ENCODE measurements at places on chromosomes 13 and 19.

DNA sequence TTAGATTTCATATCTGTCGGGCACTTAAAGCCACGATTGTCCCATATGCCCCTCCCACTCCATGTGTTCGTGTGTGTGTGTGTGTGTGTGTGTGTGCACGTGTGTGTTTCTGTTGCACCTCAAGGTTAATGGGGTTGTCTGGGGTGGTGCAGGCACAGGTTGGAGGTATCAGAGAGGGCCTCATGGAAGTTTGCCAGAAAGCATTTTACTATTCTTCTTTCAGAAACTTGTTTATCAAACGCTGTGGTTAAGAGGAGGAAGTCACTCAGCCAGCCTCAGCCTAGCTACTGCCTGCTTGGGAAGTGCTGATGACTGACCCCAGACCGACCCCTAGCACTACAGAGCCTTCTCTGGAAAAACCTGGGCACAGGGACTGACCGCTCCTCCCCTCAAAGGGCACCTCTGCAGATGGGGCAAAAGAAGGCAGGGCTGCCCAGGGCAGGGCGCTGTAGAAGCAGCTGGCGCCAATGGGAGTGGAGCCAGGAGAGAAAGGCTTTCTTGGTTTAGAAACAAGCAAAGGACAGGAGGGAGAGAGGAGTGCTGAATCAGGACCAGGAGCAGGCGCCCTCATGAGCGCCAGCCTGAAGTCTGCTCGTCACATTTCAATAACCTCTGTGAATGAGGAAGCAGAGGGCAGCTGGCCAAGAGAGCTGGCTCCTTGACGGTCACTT, 3.9 kb downstream of the SIAH3 start:
- DNase-seq = no peak

DNA sequence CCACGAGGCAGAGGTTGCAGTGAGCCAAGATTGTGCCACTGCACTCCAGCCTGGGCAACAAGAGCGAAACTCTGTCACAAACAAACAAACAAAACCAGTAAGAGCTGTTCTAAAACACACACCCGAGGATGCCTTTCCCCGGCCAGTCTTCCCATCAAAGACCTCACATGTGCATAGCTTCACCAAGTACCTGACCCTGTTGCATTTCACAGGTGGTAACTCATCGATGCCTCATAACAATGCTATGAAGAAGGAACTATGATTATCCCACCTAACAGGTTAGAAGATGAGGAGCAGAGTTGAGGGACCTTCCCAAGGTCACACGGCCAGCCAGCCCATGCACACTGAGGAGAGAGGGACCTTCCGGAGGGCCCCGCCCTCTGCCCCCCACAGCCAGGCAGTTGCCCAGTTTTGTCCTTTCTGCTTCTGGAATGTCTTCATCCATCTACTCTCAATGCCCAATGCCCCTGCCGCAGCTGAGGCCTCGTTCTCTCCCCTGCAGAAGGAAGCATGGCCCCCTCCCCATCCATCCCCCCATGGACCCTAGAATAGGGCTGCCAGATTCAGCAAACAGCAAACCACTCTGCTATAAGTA, 16.8 kb upstream of the LENG8 start:
- no peak for DNase-seq

GRCh38 chr13:81106348-81106747, 765.4 kb upstream of the SPRY2 start:
- DNase-seq = no peak

GRCh38 chr13:114157869-114158495, 21.1 kb upstream of the CFAP97D2 start:
- DNase-seq = no peak

GRCh38 chr19:30034321-30034720, 92.3 kb downstream of the URI1 start:
- DNase-seq = no peak

DNA sequence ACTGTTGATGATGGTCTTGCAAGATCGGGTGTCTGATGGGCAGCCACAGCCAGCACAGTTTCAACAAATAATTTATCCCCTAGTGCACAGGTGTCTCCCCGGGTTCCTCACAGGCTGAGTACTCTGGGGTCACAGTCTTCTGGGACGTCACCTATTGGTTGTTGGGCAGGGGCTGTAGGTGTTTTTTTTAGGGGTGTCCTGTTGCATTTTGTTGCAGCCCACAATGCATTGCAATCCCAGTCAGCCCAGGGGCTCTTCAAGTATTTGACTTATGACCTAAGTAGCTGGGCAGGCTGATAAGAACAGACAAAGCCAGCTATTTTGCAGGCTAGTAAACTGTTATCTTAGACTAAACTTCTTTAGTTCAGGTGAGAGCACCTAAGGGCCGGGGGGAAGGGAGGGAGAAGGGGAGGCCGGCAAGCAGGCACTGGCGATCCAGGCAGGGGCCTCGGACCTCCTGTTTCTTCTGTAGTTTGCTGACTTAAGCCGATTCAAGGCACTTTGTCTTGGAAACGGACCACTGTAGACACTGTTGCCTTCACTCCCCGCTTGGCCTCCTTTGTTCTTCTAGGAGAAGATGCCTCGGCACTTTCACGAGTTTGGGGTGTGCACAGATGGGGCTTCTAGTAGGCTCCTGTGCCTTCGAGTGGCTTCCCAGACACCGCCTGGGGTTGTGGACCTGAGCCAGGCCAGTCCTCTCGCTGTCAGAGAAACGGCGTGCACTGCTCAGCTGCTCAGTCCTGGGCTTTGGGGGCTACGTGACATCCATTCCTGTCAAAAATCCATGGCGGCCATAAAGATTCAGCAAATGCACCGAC, 33.9 kb upstream of the GRTP1 start:
- no peak for DNase-seq

DNA sequence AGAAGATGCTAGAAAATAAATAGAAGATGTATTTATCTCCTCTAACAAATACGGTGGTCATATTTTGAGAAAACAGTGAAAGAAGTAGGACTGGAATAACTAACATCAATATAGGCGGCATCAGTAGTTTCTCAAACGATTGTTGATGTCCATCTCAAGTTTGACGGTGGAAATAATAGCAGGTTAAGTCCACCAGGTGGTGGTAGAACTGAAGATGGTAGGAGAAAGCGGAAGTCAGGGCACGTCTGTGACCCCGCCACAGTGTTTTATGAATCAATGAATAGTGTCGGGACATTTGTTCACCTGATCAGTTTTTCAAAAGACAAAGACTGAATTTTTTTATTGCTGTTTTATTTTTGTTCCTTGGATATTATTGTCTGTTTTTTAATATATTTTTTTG, 706.4 kb upstream of the SLC10A2 start:
- no peak for DNase-seq

DNA sequence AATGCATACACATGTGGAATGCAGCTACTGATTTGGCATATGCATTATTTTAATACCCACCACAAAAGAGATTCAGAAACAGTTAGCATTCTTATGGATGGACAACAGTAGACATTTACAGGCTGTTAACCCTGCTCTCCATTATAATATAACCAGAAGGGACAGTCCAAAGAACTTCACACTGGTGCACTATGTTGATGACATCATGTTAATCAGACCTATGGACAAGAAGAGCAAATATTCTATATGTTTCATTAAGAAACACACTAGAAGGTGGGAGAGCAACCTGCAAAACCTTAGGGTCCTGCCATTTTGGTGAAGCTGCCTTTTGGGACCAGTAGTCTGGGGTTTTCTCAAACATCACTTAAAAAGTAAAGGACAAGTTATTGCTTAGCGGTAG, 701.3 kb downstream of the UQCRFS1 start:
- DNase-seq = no peak

- no peak for DNase-seq
These were observed 37.5 kb upstream of the C19orf12 start for GRCh38 chr19:29752450-29753025.

DNA sequence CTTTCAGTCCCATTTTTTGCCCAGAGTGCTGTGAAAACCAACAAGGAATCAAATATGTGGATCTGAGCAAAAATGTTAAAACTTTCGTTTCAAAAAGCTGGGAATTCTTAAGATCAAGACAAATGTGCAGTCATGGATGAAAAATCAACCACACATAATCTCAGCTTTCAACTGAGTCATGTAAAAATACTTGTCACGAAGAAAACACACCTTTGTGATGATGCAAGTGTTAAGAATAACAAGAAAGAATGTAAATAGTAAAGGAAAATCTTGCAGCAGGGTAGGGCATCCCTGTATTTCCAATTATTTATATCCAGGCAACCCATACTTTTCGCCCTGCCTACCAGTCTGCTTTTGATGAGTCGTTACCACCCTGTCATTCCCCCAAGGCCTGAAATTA, 27.4 kb upstream of the DCLK1 start:
- peak; percentile 25 for DNase-seq

- no peak for DNase-seq
These were observed 3.8 kb downstream of the NPAS1 start for GRCh38 chr19:47023448-47023794.

GRCh38 chr13:73286942-73287620, 228.3 kb downstream of the KLF5 start:
- no peak for DNase-seq

DNA sequence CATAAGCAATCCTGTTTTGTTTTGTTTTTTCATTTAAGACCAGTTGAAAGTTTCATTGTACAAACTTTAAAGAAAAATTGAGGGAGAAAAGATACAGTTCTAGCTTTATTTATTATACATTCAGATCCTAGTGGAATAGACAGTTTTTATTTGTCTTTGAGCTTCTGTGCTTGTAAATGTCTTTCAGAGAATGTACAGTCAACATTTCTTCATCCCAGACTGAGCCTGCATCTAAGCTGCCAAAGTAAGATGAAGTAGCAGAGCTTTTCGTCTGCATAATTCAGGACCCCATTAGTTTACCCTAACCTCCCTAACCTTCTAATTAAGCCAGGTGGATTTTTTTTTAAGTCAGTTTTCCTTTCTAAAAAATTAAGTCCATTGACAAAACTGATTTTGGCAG, 516.7 kb upstream of the HTR2A start:
- DNase-seq = no peak

DNA sequence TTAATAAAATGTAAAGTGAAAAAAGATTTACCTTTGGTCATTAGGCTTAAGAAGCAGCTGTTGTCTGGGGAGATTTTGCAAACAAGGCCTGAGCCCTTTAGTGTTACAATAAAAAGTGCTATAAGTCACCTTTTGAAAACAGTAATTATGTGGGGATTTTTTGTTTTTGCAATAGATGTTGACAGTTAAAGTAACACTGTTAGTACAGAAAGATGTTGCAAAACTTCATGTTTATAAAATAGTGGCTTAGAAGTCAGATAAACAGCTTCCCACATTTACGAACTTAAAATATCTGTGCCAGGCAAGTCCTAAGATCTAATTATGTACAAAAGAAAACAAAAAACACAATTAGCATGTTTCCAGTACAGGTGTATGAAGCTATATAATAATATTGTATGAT, 138.0 kb upstream of the IRS2 start:
- DNase-seq = no peak

DNA sequence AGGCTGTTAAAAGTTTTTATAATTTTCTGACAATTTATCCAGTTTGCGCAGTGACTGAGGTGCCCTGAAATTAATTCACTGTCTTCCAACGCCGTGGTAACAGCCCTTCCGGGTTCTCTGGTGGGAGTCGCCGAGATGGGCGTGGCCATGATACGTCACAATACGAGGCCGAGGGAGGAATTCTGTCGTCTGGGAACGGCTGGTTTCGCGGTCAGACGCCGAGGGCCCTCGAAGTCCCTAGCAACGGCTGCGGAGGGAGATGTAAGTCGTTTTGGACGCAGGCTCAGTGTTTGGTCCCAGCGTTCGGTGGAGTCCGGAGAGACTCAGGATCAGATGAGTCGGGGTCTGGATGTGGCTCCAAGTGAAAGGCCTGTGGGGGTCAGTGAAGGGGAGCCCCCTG, 21.7 kb downstream of the ZNF613 start:
- peak; percentile 37 for DNase-seq

DNA sequence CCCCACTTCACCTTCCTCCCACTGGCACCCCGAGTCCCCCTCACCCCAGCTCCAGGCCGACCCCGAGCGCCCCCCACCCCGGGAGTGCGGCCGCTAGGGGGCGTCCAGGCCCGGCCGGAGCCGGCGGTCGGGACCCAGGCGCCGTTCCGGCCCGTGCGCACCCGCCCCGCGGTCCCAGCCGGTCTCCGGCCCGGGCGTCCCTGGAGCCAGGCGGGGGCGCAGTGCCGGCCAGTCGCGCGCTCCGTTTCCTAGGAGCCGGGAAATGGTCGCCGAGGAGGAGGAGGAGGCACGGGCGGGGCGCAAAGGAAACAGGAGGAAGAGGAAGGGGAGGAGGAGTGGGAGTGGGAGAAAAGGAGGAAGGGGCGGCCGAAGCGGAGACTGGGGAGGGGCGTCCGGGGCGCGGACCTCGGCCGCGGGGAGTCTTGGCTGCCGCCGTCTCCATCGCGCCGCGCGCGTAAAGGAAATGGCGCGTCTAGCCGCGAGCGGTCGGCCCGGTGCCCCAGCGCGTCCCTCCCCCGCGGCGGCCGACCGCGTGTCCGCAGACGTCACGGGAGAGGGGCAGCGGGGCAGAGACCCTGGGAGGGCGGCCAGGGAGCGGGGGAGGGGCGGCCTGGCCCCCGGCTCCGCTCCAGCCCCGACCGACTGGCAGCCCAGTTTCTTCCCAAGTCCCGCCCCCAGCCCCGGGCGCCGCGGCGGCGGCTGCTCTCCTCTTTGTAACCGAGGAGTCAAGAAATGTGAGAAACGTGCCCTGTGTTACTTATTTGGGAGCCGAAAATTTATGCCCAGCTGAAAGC, 1.1 kb upstream of the KCTD15 start:
- DNase-seq = peak; percentile 93

GRCh38 chr13:27264181-27264580, 6.4 kb upstream of the RASL11A start:
- peak; percentile 27 for DNase-seq

DNA sequence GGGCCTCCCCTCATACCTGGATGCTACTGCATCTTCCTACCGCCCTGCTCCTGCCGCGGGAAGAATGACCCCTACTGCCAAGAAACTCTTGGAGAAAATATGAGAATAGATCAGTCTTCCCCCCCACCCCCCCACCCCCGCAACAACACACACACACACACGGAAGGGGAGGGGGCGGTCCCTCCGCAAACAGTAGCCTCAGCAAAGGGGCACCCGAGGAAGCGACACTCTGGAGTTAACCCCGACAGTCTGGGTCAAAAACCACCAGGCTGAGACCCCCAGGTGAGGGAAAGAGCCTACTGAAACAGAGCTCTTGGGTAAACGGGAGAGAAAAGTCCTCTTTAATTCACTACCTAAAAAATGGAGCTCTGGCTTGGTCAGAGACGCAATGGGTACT, 1.2 kb downstream of the MED26 start:
- no peak for DNase-seq

DNA sequence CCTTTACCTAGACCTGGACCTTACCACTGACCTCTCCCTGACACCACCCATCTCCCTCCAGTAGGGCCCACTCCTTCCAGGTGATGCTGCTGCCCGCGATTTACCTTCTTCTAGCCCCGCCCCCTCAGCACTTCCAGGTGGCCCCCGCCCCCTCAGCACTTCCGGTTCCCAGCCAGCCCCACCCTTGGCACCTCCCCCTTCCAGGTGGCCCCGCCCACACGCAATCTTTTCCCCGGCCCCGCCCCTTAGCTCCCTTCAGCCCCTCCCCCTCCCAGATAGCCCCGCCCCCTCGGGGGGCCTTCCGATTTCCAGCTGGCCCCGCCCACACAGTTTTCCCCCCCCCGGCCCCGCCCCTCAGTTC, 586 bp downstream of the LIG1 start:
- peak; percentile 71 for DNase-seq

Data from fibroblast of skin of scalp (primary cell).